ENCODE measurements at places on chromosomes 13 and 19.
A peak's percentile ranks its signal among the peaks of the same experiment; 100 is the strongest.

- DNase-seq: no peak
These were observed 66.4 kb downstream of the SPACA7 start for GRCh38 chr13:112442483-112443090.

GRCh38 chr19:35925501-35925900 lies 10.7 kb upstream of the LRFN3 start:
- no peak for DNase-seq

DNA sequence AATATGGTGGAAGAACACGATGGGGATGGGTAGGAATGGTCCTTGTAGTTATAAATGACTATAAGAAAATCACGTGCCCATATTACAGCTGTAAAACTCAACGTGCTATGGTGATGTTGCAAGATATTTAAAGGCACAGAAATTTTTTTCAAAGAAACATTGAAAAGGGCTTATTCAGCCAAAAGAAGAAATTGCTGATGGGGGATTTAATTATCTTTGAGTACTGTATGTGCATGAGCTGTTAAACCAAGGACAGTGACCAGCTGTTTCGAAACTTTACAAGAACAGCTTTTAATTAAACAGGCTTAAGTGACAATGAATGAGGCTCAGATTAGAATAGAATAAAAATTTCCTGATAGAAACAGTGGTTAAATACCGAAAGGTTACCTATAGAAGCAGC lies 339.0 kb downstream of the HS6ST3 start:
- no peak for DNase-seq

DNA sequence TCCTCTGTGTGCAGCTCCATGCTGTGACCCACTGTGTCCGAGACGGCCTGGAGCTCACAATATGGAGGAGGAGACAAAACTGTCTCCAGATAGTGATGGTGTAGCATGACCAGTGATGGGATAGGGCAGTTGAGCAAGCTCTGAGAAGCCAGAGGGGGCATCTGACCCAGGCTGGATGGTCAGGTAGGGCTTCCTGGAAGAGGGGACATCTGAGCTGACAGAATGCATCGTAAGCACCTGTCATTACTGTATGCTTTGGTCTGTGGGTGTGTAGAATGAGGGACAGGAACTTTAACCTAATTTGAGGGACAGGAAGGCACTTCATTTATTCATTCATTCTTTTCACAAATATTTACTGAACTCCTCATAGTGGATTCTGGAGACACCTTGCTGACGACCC lies 6.5 kb upstream of the TOMM40 start:
- DNase-seq: no peak

DNA sequence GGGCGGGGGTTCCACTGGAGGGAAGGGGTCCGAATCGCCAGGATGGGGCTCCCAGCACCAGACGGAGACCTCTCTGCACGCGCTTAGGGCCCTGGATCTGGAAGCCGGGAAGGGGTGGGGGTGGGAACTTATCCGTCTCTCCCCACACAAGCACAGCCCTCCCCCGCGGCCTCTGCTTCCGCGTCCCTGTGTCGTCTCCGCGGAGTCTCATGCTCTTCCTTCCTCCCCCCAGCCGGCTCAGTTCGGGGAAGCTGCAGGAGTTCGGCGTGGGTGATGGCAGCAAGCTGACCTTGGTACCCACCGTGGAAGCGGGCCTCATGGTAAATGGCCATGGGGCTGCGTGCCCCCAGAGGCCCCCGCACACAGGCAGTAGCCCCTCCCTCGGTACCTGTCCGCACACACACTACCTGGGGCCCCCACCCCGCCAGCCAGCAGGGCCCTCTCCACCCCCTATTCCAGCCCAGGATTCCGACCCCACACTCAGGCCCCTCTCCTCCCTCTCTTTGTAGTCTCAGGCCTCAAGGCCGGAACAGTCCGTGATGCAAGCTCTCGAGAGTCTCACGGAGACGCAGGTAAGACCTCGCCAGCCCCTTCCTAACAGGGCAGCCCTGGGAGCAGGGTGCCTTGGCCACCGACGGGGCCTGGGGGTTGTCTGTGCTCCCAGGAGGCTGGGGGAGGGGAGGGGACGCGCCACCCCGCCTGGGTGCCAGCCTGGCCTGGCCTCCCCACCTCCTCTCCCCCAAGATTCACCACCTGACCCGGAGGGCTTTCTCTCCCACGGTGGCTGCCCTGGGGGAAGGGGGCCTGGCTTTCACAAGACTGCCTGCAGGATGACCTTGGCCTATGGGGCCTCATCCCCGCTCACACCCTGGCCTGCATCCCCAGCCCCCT lies 3.2 kb downstream of the MIDN start:
- DNase-seq: peak; percentile 59

DNA sequence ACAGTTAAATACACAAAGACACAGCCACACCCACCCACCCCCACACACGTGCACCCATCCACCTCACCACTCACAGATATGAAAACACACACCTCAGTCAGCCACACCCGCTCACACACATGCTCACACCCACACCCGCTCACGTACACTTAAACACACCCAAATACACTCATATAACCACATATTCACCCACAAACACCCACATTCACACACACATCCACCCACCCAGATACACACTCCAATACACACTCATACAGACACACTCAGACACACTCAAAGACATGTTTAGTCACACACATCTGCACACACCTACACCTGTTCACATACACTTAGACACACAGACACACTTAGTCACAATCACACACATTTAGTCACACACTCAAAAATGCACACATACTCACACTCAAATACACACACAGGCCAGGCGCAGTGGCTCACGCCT lies 30.6 kb downstream of the ADGRL1 start:
- no peak for DNase-seq

GRCh38 chr13:100510208-100510957 lies 78.2 kb downstream of the GGACT start:
- no peak for DNase-seq

- DNase-seq: peak; percentile 17
These were observed 30.8 kb upstream of the USE1 start for GRCh38 chr19:17184371-17184841.

DNA sequence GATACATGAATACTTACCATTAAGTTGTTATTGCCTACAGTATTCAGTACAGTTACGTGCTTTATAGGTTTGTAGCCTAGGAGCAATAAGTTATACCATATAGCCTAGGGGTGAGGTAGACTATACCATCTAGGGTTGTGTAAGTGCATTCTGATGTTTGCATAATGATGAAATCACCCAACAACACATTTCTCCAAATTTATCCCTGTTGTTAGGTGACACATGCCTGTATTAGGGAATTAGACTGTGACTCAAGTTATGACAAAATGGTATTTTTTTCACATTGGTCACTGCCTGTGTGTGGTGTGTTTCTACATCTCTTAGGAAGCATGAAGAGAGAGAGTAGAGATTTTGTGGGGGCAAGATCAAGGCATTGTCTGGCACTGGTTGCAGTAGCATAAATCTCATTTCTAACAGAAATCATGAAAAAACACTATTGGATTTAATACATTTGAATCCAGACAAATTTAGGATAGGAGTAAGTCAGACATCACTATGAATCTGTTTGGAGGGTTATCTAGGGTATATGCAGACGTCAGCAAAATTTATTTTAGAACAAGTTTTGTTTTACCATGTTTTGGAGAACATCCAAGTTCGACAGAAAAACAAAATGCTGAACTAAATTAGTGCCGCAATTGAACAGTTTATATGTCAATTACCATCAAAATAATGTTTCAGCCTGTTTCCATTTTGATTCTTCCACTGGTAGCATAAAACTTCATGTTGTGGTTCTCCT lies 332.1 kb downstream of the LMO7 start:
- no peak for DNase-seq

- DNase-seq: no peak
These were observed 28.4 kb downstream of the RASA3 start for GRCh38 chr13:114103801-114104654.

DNA sequence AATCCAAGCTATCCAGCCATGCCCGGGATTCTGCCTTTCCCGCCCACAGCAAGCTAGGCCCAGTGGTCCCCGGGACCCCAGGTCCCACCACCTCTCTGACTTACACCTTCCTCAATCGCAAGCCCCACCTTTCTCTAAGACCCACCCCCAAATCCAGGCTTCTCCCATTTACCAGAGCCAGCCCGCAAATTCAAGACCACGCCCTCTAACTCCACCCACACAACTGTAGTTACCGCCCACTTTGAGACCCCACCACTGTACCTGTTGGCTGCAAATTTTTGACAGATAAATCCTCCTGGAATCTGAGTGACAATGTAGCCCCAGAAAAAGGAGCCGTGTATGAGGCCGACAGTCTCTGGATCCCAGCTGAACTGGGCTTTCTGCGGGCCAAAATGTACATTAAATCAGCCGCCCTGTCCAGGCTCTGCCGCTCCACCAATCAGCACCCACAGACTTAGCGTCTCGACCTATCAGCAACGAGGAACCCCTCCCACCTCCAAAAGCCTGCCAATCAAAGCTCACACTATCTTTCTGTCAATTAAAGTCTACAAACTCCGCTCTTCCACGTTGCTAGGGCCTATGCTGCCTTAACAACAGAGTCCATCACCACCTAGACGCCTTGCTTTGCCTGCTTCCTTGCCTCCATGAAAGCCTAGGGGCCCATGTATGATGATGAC lies 6.3 kb downstream of the SLC17A7 start:
- DNase-seq: no peak

DNA sequence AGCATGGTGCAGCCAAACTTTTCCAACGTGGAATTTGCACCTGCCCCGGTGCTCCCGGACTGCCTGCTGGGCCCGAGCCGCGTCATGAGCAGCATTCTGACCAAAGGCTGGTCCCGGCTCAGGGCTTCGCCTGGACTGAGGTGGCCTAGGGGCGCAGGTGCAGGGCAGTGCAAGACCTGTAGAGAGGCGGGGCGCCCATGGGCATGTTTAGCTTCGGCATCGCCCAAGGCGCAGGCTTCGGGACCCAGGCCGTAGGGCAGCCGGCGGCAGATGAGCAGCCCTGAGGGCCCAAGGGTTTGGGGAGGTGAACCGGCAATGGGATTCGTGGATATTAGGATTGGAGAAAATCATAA lies 23.8 kb downstream of the LRFN3 start:
- DNase-seq: no peak

DNA sequence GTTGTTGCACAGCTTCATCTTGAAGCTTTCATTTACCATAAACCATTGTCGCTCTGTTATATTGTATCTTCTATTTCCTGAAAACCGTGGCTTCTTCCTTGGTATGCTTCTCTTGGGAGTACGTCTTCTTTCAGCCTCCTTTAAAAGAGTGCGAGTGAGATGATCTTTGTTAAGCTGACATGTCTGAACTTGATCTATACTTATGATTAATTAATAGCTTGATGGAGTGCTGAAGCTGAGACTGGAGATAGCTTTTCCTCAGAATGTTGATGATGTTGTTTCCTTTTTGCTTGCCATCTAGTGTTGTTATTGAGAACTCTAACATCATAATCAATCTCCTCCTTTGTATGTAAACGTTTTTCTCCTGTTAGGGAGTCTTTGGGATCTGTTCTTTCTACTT lies 529.3 kb upstream of the SPRY2 start:
- DNase-seq: no peak

DNA sequence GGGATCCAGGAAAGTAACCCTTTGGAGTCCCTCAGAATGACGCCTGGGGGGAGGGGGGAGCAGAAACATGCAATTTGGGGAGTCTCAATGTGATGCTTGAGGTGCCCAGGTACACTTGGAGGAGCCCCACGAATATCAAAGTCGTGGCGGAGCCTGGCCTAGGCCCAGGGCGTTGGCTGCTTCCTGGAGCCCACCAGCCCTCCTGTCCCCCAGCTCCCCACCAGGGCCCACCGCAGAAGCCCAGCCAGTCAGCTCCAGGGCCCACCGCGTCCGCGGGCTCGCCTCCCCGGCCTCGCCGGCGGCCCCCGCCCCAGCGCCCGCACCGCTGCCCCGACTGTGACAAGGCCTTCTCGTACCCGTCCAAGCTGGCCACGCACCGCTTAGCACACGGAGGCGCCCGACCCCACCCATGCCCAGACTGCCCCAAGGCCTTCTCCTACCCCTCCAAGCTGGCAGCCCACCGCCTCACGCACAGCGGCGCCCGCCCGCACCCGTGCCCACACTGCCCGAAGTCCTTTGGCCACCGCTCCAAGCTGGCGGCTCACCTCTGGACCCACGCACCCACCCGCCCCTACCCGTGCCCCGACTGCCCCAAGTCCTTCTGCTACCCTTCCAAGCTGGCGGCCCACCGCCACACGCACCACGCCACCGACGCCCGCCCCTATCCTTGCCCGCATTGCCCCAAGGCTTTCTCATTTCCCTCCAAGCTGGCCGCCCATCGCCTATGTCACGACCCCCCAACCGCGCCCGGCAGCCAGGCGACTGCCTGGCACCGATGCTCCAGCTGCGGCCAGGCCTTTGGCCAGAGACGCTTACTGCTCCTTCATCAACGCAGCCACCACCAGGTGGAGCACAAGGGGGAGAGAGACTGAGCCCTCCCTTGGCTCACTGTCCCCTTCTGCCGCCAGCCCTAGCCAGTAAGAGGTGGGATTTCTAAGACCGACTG lies 2.1 kb downstream of the ZNF575 start:
- no peak for DNase-seq

GRCh38 chr19:48553676-48554384 lies 1.9 kb downstream of the SULT2B1 start:
- DNase-seq: no peak

- DNase-seq: no peak
These were observed 27.2 kb upstream of the ATP1A3 start for GRCh38 chr19:42021185-42021584.

GRCh38 chr13:78636495-78636894 lies 22.5 kb downstream of the OBI1 start:
- DNase-seq: no peak

DNA sequence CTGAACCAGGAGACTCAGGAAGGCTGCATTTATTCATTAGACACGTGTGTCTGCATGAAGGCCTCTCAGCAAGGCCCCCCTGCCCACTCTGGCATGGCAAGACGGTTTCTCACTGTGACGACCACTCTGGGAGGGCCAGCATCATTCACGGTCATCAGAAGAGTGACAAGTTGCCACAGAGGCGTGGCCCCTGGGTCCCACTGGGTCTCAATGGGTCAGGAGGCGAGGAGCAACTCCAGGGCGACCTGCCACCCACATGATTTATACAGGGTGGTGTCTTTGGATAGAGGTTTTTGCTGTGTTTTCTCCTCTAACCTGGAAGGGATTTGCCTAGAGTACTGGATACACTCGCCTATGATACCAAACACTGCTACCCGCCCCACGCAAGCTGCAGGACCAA lies 60.7 kb downstream of the KLF2 start:
- DNase-seq: no peak

DNA sequence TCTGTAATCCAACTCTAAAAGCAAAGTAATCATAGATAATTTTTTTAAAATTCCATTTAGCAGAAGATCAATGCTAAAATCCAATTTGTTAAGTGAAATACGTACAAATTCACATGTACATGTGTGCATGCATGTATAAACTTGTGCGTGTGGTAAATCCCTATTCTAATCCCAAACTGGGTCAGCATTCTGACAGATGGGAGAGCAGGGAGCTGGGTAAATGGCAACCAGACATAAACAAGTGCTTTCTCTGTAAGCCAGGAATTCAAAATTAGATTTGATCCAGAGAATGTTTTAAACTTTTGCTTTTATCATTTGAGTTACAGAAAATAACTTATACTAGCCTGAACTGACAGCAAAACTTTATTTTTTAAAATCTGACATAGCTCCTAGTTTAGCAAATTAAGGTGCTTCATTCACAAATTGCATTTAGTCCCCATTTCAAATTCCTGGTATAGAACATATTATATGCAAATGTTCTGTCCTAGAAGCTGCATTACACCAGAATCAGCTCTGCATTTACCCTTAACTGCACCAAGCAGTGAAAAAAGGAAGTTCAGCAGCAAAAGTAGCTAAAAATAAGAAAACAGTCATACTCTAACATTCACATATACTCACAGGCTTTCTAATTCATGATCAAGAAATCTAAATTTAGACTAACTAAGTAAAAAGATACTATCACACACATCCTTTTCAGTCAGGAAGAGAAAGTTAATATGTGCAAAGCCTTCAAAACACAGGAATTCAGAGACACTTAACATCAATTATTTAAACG lies 32.6 kb downstream of the UBL3 start:
- no peak for DNase-seq
